ENCODE measurements at places on chromosomes 3 and 15. TPM values are rescaled to one million over a fixed set of nuclear protein-coding genes. Genes with fewer than 3 reads are reported as not detected.

The CDCP1 gene
- total RNA-seq = 0.17 TPM

The TMC3 gene
- 0.05 TPM for total RNA-seq

The SEMA3G gene
- total RNA-seq = 30.9 TPM

The KLF13 gene
- total RNA-seq = 35.2 TPM

The OSTN gene
- total RNA-seq = not detected

The SLC9C1 gene
- 0.85 TPM for total RNA-seq

The PLSCR1 gene
- 102 TPM for total RNA-seq

The GPR149 gene
- not detected for total RNA-seq

The CPB1 gene
- total RNA-seq = not detected

The GPR27 gene
- not detected for total RNA-seq

The MYZAP gene
- 82.5 TPM for total RNA-seq

The THSD4 gene
- 34.2 TPM for total RNA-seq

The AHSG gene
- not detected for total RNA-seq

The CPA3 gene
- 0.68 TPM for total RNA-seq

The UCN2 gene
- not detected for total RNA-seq

The CLRN1 gene
- total RNA-seq = not detected

The ZNF710 gene
- total RNA-seq = 10.7 TPM

The ITPKA gene
- 0.56 TPM for total RNA-seq

The CHL1 gene
- total RNA-seq = 0.09 TPM

The LRRC31 gene
- not detected for total RNA-seq

The CFAP100 gene
- total RNA-seq = not detected

The SLC28A1 gene
- not detected for total RNA-seq

The NEIL1 gene
- total RNA-seq = 21.7 TPM

The GCNT3 gene
- total RNA-seq = not detected

The PLCB2 gene
- under 0.01 TPM for total RNA-seq

The CRTAP gene
- total RNA-seq = 132 TPM

The FBXW12 gene
- total RNA-seq = not detected

The REC114 gene
- not detected for total RNA-seq

The LTF gene
- total RNA-seq = 0.51 TPM

The A4GNT gene
- not detected for total RNA-seq

The ANKDD1A gene
- total RNA-seq = 5.8 TPM

The ZNF774 gene
- total RNA-seq = 1.4 TPM

The FEZF2 gene
- not detected for total RNA-seq

The IQCF5 gene
- not detected for total RNA-seq

The PRSS50 gene
- total RNA-seq = not detected

The BRK1 gene
- 117 TPM for total RNA-seq

The ITIH3 gene
- total RNA-seq = 0.19 TPM

The INSYN1 gene
- not detected for total RNA-seq

Data from dermis blood vessel endothelial cell (primary cell).